Placental epithelial cell (primary cell): ENCODE measurements at places on chromosomes 16 and 17. TPM values are rescaled to one million over a fixed set of nuclear protein-coding genes. Genes with fewer than 3 reads are reported as not detected.

PRSS36 gene
- total RNA-seq = 2.5 and 4.3 TPM in 2 replicates

CIITA gene
- total RNA-seq = 0.33 and 0.79 TPM in 2 replicates

ZNF652 gene
- 37.7 and 40.0 TPM in 2 replicates for total RNA-seq

NOG gene
- total RNA-seq = 83.6 and 168 TPM in 2 replicates

PRSS53 gene
- total RNA-seq = 3.1 and 3.8 TPM in 2 replicates

OSGIN1 gene
- 0.39 and 1.6 TPM in 2 replicates for total RNA-seq

CDRT15 gene
- not detected in 2 replicates for total RNA-seq

SCARF1 gene
- total RNA-seq = 0.43 and 0.79 TPM in 2 replicates

ERAL1 gene
- 22.8 and 62.6 TPM in 2 replicates for total RNA-seq

ARHGAP44 gene
- total RNA-seq = 1.6 and 2.4 TPM in 2 replicates

SMIM22 gene
- not detected in 2 replicates for total RNA-seq

HLF gene
- 0.39 TPM in 1 of 2 replicates, not detected in the other for total RNA-seq

GRB7 gene
- 5.1 and 8.4 TPM in 2 replicates for total RNA-seq

TBC1D3G gene
- total RNA-seq = not detected in 2 replicates

NPIPB6 gene
- 3.1 TPM in 1 of 2 replicates, not detected in the other for total RNA-seq

WIPI1 gene
- 130 and 136 TPM in 2 replicates for total RNA-seq

MYL4 gene
- 0.22 and 1.2 TPM in 2 replicates for total RNA-seq

KRTAP16-1 gene
- total RNA-seq = not detected in 2 replicates

KRTAP4-1 gene
- total RNA-seq = not detected in 2 replicates

SCGB1C2 gene
- not detected in 2 replicates for total RNA-seq

ALDH3A1 gene
- 0.11 TPM in 1 of 2 replicates, not detected in the other for total RNA-seq

UTS2R gene
- not detected in 2 replicates for total RNA-seq

TAT gene
- total RNA-seq = not detected in 2 replicates

PGAP6 gene
- total RNA-seq = 38.1 and 67.2 TPM in 2 replicates

MMP2 gene
- 23.0 and 49.9 TPM in 2 replicates for total RNA-seq

SLC25A11 gene
- 49.5 and 65.2 TPM in 2 replicates for total RNA-seq

KRTAP4-5 gene
- total RNA-seq = not detected in 2 replicates

IGSF6 gene
- total RNA-seq = not detected in 2 replicates

RNU2-1 gene
- not detected in 2 replicates for total RNA-seq

SLC47A1 gene
- not detected in 2 replicates for total RNA-seq

ACLY gene
- 67.5 and 160 TPM in 2 replicates for total RNA-seq

TMEM220 gene
- 0.98 and 5.1 TPM in 2 replicates for total RNA-seq

HOXB2 gene
- 7.8 and 9.8 TPM in 2 replicates for total RNA-seq

ANKFN1 gene
- total RNA-seq = 13.3 and 24.8 TPM in 2 replicates

CDH8 gene
- not detected in 2 replicates for total RNA-seq

HBA2 gene
- not detected in 2 replicates for total RNA-seq

FUS gene
- 48.7 and 60.4 TPM in 2 replicates for total RNA-seq

TBC1D3H gene
- total RNA-seq = not detected in 2 replicates

ITGB3 gene
- 1.2 and 3.7 TPM in 2 replicates for total RNA-seq

PABPN1L gene
- not detected in 2 replicates for total RNA-seq

ZP2 gene
- total RNA-seq = not detected in 2 replicates

PYY gene
- total RNA-seq = not detected in 2 replicates

RNF151 gene
- total RNA-seq = not detected in 2 replicates

PIRT gene
- not detected in 2 replicates for total RNA-seq

ZNF469 gene
- total RNA-seq = 11.8 and 12.6 TPM in 2 replicates

INCA1 gene
- 0.43 and 1.6 TPM in 2 replicates for total RNA-seq

SLFN12L gene
- not detected in 2 replicates for total RNA-seq

C17orf78 gene
- not detected in 2 replicates for total RNA-seq

PMFBP1 gene
- 0.39 and 1.4 TPM in 2 replicates for total RNA-seq

KRTAP9-8 gene
- not detected in 2 replicates for total RNA-seq
